Stimulated activated CD4-positive, alpha-beta T cell treated with anti-CD3 and anti-CD28 coated beads, Interleukin-4, amount 100 ng/mL, for 24 hours (primary cell): ENCODE measurements at places on chromosomes 2 and 18.

GRCh38 chr18:66615176-66615575, 11.3 kb upstream of the CDH19 start:
- no peak for DNase-seq

DNA sequence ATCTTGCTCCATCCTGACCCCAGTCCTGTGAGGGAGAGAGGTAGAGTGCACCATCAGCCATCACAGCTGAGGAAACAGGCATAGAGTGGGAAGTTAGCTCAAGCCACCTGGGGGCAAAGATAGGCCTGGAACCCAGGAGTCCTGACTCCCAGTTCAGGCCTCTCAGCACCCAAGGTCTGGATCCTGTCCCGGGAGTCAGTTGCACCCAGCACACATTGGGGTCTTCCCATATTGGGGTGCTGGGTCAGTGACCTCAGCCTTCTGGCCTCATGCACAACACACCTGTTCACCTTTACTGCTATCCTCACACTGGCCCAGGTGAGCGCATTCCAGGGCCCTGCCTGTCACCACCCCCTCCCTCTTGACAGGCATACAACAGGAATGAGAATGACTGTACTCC, 24.7 kb downstream of the ST8SIA5 start:
- no peak for DNase-seq

GRCh38 chr2:170812710-170813600, 3.7 kb upstream of the GAD1 start:
- DNase-seq, result no peak

DNA sequence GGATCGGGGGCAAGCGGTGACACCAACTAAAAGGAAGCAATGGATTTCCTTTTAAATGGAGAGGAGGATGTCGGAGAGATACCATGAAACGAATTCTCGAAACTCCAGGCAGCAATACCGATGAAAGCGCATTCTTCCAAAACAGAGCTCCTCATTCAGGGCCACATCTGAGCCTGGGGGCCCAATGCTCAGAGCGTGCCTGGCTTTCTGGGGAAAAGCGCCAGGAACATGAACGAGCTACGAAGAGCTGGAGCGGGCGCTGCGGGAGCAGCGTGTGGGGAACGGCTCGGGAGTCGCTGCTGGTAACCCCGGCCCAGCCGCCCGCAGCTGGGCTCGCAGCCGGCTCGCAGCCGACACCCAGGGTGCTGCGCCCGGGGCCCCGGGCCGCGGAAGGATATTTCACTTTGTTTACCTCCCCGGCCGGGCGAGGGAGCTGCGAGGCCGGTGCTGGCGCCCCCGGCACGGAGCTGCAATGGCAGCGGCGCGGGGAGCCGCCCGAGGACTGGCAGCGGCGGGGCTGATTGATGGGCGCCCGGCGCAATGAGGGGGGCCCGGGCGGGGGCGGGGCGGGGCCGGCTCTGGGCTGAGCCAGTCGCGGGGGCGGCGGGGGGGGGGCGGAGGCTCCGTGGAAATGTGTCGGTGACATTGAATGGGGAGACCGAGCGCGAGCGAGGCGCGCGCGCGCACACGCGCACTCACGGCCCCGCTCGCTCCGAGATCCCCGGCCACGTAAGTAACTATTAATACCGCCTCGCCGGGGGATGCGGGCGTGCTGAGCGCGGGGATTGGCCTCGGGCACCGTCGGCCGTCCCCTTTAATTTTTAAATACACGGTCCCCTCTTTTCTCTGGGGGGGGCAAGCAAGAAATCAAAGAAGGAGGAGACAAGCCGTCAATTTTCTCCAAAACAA, at the start of gene TRIB2:
TSS of gene TRIB2 (plus strand) at position 655 of the 909 bp plus-strand sequence. CDS start 1,372 bp downstream, outside the sequence.
- peak; percentile 85 for DNase-seq

DNA sequence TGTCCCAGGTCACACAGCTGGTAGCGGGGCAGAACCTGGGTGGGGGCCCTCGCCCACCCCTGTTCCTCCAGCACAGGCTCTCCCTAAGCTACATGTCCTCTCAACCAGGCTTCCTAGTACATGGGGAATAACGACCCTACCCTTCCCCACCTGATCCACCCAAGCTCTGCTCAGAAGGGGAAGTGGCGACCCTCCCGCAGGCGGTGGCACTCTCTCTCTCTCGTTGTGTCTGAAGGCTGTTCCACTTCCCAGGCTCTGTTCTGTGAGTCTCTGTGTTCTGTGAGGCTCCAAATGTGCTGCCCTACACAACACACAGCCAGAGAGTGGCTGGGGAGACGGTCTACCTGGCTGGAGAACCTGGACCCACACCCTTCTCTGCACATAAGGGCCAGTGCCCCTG, 135.8 kb downstream of the COPS8 start:
- DNase-seq, result no peak

DNA sequence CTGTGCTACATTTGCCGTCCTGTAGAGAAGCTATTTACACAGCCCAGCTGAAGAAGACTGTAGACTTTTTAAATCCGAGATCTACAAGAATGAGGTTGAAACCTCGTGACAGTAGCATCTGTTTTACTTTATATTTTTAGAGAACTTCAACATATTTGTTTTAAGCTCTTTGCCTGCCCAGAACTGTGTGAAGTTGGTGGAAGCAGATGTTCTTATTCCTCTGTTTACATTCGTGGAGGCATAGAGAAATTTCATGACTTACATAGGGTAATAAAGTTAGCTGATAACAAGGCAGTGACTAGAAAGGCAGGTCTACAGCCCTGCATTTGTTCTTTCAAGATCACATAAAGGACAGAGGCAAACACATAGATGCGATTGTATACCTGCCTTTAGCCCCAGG, 47.0 kb upstream of the MAP3K20 start:
- DNase-seq, result no peak

GRCh38 chr18:24456549-24456948, 3.9 kb upstream of the HRH4 start:
- no peak for DNase-seq

DNA sequence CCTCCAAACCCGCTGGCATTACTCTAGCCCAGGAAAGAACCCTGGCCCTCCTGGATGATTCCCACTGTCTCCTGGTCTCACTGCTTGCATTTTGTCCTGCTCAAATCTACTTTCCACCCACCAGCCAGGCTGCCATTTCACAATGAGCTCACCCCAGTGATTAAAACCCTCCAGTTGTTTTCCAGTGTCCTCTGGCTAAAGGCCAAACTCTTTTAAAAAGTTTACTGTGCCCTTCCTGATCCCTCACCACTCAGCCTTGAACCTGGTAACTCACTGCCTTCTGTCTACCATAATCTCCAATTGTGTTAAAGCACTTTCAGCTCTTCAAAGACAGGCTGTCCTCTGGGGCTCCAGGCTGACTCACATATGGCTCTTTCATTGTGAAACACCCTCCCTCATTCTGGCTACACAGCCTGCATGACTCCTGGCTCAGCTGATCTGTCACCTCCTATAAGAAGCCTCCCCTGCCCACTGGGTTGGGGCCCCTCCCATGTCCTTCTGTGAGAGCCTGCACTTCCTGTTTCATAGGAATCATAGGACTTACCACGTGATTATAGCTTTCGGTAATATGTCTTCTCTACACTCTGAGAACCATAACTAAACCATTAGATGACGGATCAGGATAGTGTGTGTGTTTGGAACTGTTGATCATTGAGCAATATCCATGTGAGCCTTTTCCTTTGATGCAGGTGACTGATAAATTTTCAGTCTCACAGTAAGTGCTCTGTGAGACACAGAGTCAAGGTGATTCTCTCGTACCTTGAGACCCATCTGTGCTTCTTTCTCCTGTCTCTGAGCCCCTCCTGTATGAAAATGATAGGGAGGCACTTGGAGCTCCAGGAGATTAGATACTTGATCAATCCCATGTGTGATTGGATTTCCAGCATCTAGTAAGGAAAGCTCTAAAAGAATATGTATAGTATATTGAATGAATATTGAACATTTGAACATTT, 590.8 kb upstream of the ID2 start:
- peak; percentile 77 for DNase-seq

GRCh38 chr18:39435996-39436395, 1870.4 kb upstream of the CELF4 start:
- no peak for DNase-seq

- DNase-seq, result peak; percentile 14
Observed at GRCh38 chr2:186590759-186591505, 1.1 kb downstream of the ITGAV start.

DNA sequence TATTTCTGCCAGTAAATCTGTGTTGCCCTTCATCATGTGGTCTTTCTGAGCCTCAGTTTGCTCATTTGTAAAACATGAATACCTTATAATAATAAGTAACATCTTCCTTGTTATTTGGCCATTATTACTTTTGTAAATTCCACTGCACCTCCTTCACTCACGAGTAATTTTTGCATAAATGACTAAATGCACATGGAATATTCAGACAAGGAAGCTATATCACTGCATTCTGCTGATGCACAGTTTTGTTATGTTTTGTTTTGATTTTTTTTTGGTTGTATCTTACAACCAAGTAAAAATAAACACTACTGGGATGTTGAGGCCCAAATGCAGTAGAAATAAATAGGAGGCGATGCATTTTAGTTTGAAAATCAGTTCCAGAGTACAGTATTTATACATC, 185.3 kb upstream of the POU3F3 start:
- DNase-seq, result no peak

- peak; percentile 52 for DNase-seq
Observed at GRCh38 chr2:231227310-231228162, 29.1 kb downstream of the ARMC9 start.

- no peak for DNase-seq
Observed at GRCh38 chr2:231936491-231936890, 10.3 kb upstream of the NPPC start.

GRCh38 chr2:237452861-237453260, 34.2 kb upstream of the MLPH start:
- no peak for DNase-seq

DNA sequence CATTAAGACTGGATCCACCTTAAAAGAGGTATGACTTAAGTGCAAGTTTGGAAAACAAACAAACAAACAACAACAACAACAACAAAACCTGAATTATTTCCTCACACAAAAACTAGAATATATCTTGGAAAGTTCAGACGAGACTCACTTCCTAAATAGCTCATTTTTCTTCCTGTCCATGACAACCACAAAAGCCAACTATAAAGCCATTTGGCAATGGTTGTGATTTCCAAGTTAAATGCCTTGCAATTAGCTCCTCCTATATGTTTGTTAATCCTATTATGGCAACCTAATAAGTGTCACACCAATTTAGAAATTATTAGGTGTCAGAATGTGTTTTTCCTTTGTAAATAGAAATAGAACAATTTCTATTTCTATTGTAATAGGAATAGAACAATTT, 91.6 kb upstream of the ARL5A start:
- DNase-seq, result no peak

DNA sequence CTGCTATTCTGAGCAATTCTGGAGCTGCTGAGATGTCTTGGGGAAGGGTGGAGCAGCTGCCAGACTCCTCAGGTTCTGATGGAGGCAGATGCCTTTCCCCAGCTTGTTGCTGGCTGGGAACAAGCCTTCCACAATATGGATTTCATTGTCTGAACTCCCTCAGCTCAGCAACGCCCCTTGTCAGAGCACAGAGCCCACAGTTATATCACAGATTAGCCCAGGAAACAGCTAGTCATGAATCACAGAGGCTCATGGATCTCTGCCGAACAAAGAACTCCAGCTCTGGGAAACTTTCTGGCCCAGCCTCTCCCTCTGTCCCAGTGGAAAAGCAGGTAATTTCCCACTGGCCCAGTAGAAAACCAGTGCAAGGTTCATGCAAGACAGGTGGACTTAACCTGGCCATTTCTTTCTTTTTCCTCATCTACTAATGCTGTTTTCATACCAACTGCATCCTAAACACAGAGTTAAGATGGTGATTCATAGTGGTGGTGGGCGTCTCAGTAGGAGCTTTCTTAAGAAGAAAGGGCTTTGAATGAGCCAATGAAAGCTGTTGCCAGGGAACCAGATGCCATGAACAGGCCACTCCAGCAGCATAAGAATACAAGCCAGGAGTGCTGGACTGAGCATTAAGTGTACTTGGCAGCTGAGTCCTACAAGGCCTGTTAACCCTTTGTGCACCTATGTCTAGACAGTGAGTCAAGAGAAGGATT, 8.7 kb upstream of the KIAA2012 start:
- DNase-seq, result peak; percentile 5
